ENCODE measurements at places on chromosomes 12 and 14.

DNA sequence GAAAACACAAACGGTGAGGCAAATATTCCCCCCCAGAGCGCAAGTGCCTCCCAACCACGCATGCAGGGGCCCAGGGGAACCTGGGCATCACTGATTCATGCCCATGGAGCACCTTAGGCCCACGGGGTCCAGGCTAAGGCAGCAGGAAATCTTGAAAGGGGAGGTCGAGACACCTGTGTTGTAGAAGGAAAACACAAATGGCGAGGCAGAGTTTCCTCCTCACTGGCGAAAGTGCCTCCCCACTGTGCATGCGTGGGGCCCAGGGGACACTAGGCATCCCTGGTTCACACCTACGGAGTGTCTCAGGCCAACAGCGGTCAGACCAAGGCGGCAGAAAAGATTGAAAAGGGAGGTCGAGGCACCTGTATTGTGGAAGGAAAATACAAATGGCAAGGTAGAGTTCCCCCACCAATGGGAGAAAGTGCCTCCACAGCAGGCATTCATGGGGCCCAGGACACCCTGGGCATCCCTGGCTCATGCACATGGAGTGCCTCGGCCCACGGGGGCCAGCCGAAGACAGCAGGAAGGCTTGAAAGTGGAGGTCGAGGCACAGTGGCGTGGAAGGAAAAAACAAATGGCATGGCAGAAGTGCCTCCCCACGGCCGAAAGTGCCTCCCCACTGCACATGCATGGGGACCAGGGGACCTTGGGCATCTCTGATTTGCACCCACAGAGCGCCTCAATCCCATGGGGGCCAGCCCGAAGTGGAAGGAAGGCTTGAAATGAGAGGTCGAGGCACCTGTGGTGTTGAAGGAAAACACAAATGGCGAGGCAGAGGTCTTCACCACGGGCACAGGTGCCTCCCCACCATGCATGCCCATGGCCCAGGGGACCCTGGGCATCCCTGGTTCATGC lies 368.8 kb downstream of the ALG10 start:
- no peak for DNase-seq

DNA sequence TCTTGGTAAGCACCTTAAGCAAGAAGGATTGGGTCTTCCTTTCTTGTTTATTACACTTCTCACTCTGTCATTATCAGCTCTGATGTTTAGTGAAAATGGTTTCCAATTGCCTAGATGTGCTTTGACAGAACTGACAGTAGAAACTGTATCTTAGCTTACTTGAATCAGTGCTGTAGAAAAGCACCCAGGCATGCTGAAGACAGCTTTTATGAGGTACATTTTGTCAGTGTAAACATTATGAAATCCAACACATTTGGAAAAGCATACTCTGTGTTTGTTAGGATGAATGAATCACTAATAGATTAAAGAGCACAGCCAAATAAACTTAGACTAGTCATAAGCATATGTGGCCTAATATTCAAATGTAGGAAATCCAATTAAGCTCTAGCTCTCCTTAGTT lies 290.2 kb upstream of the NPAS3 start:
- DNase-seq = no peak

- DNase-seq = no peak
Observed at GRCh38 chr12:119113496-119113986, 65.2 kb upstream of the HSPB8 start.

GRCh38 chr12:30067146-30067545 lies 283.4 kb upstream of the TMTC1 start:
- DNase-seq = no peak

GRCh38 chr12:58186914-58187313 lies 245.5 kb downstream of the ATP23 start:
- no peak for DNase-seq

DNA sequence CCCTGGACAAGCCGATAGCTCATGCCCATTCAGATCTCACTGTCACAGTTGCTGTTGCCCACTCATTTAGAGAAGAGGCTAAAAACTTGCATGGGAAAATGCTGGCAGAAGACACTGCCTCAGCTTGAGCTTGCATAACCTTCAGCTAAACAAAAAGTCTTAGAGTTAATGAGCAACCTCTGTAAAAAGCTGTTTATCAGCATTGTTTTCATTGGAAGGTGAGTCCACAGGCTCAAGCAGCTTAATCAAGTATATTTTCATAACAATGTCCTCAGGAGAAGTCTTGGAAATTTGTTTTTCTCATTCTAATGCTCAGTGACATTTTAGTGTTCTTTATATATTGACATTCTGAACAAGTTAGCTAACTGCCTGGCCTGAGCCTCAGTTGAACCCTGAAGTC lies 872.9 kb downstream of the TMTC2 start:
- no peak for DNase-seq

Data from NCI-H1930 (cell line).